Cortex of kidney (tissue), 1 donor: ENCODE measurements at places on chromosomes 5 and 9.

DNA sequence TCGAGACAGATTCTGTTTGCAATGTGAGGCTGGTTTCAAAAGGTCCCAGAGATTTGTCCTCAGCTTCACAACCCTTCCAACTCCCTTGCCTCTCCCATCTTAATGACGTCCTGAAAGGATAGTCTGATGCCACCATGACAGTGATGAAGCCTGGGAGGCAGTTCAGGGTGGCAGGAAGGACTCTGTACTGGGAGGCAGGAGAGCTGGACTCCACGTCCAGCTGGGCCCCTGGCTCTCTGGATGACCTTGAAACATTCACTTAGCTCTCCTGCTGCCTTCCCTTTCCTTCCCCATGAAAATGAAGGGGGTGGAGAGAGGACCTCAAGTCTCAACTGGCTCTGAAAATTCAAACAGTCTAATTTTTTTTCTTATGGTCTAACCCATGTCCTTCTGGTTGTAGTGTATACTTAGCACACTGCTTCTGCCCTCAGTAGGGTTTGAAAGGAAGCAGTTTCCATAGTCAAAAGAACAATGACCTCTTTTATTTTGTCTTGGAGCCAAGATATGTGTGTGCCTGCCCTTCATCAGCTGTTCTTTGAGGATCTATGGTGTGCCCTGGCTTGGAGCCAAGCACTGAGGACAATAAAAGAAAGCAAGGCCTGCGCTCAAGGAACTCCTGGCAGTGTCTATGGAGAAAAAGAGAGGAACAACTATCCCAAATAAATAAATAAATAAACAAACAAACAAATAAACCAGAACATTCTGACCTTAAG is 188.3 kb downstream of the GRIA1 start:
- DNase-seq = no peak

- DNase-seq = no peak
Observed at GRCh38 chr5:24397601-24398000, 247.2 kb downstream of the CDH10 start.

DNA sequence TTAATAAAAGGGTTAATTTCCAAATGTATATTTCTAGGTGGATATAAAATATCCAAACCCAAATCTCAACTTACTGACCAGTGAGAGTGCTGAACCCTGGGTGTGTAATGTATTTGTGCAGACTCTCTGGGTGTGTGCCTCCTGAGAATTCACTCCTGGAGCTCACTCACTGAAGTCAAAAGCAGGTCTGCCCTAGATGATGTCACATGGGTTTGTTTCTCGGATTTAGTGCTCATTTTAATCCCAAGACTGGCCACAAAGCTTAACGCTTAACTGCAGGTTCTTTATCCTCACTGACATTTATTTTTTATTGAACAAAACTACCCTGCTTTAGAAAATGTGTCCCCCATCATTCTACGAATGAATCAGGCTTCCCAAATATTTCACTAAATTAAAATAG is 179.4 kb downstream of the PPP2R2B start:
- no peak for DNase-seq

DNA sequence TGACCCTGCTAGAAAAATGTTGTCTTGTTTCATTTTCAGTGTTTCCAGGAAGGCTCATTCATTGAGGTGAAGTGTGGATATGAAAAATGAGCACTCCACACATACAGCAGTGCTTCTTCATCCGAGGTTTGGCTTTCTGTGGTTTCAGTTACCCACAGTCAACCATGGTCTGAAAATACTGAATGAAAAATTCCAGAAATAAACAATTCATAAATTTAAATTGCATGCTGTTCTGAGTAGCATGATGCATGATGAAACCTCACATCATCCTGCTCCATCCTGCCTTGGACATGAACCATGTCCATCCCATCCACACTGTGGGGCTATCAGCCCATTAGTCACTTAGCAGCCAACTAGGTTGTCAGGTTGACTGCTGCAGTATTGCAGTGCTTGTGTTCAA is 10.4 kb upstream of the SLC45A2 start:
- no peak for DNase-seq

GRCh38 chr9:135016876-135017275 is 70.6 kb upstream of the OLFM1 start:
- no peak for DNase-seq

- no peak for DNase-seq
Observed at GRCh38 chr5:26761045-26761444, 277.3 kb downstream of the CDH9 start.

DNA sequence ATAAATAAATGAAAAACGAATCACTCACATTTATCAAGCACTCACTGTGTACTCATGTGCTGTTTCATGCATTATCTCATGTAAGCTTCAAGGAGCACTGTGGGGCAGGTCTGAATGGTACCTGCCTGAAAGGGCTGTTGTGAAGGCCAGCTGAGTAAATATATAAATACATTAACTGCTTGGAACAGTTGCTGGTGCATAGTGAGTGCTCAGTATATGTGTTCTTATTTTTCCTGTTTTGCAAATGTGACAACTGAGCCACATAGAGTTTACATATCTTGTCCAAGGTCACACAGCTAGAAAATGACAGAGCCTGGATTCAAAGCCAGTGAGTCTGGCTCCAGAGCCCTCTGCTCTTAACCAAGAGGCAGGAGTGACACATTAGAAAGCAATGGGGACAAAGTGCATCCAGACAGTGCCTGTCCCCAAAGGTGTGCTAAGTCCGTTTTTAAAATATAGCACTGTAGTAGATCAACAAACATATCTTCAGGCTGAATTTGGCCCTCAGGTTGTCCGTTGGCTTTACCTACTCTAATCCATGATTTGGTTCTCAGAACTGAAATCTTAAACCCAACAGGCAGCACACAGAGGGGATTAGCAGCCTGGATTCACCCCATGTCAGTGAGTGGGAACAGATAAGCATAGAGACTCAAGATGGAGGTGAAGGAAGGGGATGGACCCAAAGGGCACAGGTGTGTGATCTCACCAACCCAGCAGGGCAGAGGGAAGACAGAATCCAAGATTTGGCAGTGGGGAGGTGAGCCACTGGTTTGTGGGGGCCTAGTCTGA is 70.8 kb downstream of the WWC1 start:
- no peak for DNase-seq

DNA sequence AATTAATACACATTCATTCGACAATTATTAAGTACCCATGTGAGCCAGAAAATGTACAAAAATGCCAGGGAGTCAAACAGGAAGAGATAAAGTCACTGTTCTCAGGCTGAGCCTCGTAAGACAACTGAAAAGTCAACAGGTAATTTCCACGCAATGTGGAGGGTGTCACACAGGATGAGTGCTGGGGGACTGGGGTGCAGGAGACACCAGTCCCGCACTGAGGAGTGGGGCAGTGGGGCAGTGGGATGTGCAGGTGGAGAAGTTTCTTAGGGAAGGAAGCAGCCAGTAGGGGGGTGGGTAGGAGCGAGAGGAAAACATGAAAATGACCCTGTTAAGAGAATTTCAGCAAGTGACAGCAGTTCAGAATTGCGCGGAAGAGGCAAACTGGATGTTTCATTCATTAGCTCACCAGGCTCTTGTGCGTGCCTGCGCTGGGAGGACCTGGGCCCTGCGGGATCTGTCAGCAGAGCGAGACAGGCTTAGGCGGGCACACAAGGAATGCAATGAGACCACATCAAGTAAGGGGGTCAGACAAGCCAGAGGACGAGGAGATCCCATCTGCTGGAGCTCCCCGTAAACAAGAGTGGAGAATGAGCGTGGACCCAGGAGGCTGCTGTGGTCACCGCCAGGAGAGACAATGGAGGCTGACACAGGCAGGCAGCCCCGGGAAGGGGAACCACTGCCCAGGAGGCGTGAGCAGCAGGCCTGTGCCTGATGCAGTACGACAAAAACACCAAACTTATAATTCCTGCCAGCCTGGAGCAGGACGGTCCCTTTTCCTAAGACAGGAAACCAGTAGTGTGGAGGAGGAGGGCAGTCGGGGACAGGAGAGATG is 21.0 kb downstream of the CAMSAP1 start:
- no peak for DNase-seq

DNA sequence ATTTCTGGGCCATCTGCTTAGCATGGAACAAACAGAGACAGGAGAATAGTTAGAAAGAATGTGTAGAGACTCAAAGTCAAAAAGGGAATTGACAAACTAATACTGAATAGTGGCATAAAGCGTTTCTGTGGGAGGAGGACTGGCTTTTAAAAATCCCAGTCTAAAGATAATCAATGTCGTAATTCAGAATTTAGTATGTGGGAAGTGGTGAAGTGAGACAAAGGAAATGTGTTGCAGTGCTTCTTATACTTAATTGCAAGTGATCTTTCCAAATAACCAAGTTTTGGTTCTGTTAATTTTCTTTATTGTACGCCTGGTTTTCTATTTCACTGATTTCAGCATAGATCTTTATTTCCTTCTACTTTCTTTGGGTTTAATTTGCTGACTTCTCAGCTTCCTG is 133.2 kb downstream of the ENTREP1 start:
- no peak for DNase-seq

GRCh38 chr9:130451509-130452388 is 7.0 kb downstream of the ASS1 start:
- peak; percentile 58 for DNase-seq
